ENCODE measurements at places on chromosomes 2 and 18.
A peak's percentile ranks its signal among the peaks of the same experiment; 100 is the strongest.

DNA sequence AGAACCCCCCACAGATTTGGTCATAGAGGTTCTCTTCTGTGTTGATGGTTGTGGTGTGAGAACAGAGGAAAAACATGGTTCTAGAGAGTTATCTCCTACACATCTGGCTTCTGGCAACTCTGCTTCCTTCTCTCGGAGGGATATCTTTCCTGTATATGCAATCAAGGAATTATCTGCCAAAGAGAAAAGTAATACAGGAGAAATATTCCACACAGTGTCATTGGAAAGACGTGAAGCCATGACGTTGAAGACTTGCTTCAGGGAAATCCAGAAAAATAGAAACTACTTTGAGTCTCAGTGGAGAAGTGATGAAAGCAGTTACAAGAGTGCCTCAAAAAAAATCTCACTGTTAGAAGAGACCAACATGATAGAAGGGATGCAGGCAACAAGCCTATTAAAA lies 78.5 kb downstream of the RAB31 start:
- DNase-seq: no peak

GRCh38 chr2:118312969-118313756 lies 224.9 kb downstream of the INSIG2 start:
- no peak for DNase-seq

GRCh38 chr2:26064846-26065245 lies 31.0 kb downstream of the RAB10 start:
- no peak for DNase-seq

DNA sequence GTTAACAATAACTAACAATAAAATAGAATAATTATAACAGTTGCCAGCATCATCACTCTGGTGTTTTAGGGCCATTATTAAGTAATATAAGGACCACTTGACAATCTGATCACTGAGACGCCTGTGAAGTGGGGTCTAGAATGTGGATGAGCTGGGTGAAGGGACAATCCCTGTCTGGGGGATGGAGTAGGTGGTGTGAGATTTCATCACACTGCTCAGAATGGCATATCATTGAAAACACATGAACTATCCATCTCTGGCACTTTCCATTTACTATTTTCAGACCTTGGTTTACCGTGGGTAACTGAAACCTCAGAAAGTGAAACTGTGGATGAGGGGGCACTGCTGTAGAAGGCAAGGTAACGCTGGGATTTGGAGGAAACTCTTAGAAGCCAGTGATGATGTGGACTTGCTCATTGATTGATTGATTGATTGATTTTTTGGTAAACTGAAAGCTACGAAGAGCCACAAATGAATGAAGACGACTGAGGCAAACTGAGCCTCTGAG lies 204.4 kb upstream of the TWIST2 start:
- no peak for DNase-seq

DNA sequence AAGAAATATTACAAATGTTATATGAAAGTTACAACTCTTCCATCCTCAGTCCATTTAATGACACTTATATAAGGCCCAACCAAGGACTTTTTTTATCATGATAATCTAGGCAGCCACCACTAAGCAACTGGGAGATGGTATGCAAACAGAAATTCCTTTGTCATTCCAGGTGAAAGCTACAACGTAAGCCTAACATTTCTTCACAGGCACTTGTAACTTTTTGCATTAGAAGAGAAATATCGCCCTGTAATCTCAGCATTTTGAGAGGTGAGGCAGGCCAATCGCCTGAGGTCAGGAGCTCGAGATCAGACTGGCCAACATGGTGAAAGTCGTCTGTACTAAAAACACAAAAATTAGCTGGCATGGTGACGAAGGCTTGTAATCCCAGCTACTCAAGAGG lies 581.2 kb upstream of the SLC8A1 start:
- no peak for DNase-seq

GRCh38 chr18:26479681-26480079 lies 68.7 kb downstream of the KCTD1 start:
- no peak for DNase-seq

DNA sequence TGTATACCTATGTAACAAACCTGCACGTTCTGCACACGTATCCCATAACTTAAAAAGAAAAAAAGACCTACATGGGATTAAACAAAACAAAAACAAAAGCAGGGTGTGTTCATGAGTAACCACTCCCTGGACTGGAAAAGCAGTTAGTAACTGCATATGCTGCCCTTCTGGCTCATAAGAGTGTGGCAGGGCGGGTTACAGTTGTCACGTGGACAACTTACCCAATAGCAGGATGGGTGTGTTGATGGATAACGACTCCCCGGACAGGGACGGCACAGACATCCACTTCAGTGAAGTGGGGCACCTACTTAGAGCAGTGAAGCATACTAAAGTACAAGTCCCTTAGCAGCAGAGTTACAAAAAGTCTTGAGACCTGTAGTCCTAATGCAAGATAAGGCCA lies 136.7 kb downstream of the CCBE1 start:
- no peak for DNase-seq

GRCh38 chr2:46358713-46359112 lies 61.5 kb downstream of the EPAS1 start:
- DNase-seq: no peak

GRCh38 chr18:27921392-27921791 lies 255.5 kb downstream of the CDH2 start:
- DNase-seq: no peak

DNA sequence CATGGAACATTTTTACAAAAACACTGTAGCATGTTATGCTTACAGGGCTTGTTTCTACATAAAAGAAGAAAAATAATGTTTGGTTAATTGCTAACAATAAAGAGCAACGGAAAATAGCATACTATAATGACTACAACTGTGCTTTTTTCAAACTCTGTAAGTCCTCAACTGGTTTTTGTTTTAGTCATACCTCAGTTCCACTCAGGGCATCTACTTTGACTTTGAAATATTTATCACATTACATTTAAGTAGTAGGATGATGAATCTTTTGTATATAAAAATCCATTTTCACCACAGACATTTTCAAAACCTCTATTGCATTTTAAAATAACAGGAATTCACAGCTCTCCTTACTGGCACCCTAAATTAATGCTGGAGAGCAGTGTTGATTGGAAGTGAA lies 8.3 kb downstream of the SATB2 start:
- no peak for DNase-seq

DNA sequence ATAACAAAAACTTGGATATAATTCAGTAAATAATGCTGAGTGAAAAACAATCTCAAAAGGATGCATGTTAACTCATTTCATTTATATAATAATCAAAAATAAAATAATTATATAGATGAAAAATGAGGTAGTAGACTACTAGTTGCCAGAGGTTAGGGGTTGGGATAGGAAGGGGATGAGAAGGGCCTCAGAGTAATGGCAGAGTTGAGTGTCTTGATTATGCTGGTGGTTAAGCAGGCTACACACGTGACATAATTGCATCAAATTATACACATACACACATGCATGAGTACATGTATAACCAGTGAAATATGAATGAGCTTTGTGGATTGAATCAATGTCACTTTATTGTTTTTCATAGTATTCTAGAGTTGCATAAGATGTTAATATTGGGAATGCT lies 201.0 kb downstream of the RIT2 start:
- no peak for DNase-seq

DNA sequence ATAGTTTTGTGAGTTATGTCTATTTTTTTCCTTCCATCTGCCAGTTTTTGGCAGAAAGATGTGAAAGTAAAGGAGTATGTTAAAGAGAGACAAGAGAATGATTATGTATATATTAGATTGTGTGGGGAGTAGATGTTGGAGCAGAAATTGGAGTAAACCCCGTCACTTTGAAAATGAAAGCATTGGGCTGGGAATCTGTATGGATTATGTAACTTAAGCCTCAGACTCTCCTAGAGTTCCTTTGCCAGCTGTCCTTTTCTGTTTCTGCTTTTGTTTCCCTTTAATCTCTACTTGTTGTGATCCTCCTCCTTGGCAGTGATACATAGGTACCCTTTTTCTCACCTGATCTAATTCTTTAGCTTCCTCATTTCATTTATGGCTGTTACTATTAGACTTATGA lies 19.2 kb downstream of the CCDC138 start:
- DNase-seq: no peak

DNA sequence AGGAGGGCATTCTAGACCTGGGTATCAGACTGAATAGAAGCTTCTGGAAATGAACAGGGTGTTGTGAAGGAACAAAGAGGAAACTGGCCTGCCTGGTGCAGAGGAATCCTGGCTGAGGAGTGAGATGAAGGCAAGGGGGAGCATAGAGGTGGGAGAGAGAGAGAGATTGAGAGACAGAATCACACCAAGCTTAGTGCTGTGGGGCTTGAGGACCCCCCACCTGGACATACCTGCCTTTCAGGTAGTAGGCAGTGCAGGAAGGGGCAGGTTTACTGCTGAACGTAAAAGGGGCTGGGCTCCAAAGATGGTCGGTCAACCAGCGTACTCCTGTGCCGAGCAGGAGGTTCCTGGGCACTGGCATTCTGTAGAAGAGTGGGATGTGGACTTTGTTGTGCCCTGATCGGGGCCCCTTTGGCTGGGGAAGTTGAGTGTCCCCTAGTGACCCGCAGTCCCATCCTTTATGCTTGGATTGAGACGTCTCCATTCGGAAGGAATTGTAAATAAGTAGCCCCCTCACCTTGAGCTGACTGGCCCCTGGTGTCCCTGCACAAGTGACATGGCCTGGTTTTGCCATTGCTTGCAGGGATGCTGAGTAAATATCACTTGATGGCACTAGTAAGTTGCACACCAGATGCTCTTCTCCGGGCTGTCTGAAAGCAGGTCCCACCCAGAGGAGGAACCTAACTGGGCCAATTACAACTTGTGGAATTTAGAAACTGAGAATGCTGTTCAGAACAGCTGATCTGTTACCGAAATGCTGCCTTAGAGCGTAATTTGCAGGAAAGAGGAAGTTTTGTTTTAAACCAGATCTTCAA lies 1.4 kb downstream of the UBE2F start:
- peak; percentile 59 for DNase-seq

All from activated T-cell treated with anti-CD3 and anti-CD28 coated beads, Interleukin-2, amount 50 U/mL, for 72 hours (primary cell).